Naive B cell (primary cell): ENCODE measurements at places on chromosomes 7 and 10.
A peak's percentile ranks its signal among the peaks of the same experiment; 100 is the strongest.

DNA sequence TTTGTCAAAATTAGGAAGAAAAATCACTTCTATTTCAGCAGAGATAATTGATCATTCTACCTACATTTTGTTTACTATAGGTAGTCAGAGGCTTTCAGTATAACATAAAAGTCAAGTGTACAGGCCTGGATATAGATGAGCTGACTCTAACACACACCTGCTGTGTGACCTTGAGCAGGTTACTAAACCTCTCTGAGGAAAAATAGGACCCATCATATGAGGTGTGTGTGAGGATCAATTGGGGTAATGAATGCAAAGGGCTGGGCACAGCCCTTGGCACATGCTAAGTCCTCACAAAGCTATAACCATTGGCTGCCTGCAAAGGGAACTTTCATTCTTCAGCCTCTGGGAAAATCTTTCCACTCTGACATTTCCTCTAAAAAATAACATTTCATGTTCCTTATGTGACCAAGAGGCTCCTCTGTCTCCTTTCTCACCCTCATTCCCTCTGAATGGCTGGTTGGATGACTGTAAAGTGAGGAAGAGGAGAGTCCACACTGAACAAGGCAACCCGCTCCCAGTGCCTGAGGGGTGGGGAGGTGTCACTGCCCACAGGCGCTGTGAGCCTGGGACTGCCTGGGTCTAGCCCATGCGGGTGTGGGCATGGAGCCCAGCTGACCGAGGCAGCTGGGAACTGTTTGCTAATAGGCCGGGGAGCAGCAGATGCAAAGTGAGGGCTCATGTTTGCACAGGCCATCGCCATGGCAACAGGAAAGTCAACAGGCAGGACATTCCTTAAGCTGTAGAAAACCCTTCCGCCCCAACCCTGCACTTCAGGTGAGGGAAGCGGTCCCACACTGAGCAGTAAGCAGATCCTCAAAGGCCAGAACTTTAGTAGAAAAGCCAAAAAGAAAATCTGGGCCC is 36.8 kb downstream of the MYOF start:
- DNase-seq: no peak

- no peak for DNase-seq
These were observed 252.5 kb downstream of the TNS3 start for GRCh38 chr7:47329320-47329926.

- DNase-seq: no peak
These were observed 266.6 kb upstream of the PHYHIPL start for GRCh38 chr10:58909881-58910280.

- DNase-seq: no peak
These were observed 260.9 kb upstream of the BMPER start for GRCh38 chr7:33644489-33644888.

DNA sequence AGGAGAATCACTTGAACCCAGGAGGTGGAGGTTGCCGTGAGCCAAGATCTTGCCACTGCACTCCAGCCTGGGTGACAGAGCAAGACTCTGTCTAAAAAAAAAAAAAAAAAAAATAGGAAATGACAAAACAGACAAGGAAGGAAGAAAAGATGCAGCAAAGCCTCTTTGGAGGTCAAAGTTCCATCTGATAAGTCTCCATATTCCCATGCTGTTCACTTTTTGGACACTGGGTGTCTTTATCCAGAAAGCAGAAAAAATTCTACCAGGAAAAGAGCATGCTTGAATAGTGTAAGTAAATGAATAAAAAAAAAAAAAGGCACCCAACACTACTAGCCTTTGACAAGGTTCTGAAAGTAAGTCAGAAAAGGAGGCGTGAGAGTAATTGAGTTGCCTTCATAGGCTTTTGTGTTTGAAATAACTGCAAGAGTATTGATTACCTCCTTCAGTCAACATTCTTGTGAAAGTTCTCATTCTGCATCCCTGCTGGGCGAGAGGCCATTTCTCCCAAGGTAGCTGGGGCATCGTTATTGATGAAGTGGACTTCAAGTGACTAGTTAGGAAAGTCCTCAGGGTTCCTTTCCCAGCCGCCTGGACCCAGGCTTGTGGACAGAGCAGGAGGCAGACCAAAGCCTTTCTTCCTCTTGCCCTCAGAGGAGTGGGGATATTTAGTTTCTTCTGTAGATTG is 133.3 kb upstream of the KIF5B start:
- DNase-seq: no peak

DNA sequence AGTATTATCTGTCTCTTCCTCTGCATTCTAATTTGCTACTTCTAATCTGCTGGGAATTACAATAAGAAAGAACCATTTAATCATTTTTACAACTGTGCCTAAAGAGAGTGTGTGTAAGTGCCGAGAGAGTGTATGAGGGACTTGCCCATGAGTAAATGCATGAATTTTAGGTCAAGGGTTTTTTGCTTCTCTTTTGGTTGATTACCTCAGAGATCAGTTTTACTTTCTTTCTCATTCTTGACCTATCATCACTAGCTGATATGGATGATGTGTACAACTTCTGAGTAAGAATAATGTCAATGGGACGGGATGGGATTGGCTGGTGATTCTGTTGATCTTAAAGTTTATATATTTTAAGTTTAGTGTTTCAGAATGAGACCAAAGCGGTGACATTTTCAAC is 47.8 kb downstream of the IKZF1 start:
- peak; percentile 29 for DNase-seq

DNA sequence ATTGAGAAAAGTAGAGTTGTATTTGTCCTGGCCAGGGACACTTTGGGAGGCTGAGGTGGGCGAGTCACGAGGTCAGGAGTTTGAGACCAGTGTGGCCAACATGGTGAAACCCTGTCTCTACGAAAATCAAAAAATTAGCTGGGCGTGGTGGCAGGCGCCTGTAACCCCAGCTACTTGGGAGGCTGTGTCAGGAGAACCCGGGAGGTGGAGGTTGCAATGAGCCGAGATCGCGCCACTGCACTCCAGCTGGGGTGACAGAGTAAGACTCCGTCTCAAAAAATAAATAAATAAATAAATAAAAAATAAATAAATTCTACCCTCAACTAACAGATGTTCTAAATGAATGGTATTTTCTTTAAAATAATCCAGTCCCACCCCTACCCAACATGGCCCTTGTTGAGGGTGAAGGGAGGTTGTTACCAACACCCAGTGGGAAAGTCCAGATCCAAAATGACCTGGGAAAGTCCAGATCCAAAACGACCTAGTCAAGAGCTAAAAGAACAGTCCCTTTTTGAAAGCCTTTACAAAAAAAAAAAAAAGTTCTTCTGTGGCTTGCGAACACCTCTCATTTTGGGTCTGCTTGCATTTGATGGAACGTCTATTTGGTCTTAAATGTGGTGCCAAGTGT is 16.0 kb downstream of the MXI1 start:
- no peak for DNase-seq

GRCh38 chr7:127678337-127678736 is 26.3 kb downstream of the SND1 start:
- no peak for DNase-seq

- DNase-seq: no peak
These were observed 341.5 kb downstream of the ELMO1 start for GRCh38 chr7:37107047-37107750.

GRCh38 chr7:55569269-55569663 is 3.0 kb downstream of the VOPP1 start:
- peak; percentile 28 for DNase-seq

DNA sequence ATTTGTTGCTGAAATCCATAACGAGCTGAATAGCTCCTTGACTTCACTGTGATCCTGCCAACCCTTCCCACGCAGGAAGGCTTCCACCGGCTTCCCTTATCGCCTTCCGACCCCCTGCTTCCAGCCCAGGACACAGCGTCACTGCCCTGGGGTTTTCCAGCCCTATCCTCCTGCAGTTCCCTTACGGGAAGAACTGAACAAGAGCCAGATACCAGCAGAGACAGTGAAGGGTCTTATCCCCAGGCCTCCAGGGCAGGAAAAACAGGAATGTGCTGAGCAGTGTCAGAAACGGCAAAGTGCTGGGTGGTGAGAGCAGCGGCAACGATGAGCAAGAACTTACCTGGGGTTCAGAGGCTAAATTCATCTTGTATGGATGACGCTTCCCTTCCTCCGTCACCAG is 22.4 kb downstream of the PDLIM1 start:
- DNase-seq: no peak

- no peak for DNase-seq
These were observed 164.2 kb downstream of the PCLO start for GRCh38 chr7:82998436-82998835.

DNA sequence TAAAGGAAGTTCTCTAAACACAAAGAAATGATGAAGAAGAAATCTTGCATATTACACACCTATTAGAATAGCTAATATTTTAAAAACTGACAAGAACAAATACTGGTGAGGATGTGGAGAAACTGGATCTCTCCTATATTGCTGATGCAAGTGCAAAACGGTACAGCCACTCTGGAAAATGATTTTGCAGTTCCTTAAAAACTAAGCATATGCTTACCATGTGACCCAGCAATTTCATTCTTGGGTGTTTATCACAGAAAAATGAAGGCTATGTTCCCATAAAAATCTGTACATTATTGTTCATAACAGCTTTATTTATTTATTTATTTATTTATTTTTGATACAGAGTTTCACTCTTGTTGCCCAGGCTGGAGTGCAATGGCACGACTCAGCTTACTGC is 14.9 kb upstream of the PLEKHA1 start:
- no peak for DNase-seq

GRCh38 chr7:134891262-134891695 is 95.0 kb upstream of the AGBL3 start:
- no peak for DNase-seq

DNA sequence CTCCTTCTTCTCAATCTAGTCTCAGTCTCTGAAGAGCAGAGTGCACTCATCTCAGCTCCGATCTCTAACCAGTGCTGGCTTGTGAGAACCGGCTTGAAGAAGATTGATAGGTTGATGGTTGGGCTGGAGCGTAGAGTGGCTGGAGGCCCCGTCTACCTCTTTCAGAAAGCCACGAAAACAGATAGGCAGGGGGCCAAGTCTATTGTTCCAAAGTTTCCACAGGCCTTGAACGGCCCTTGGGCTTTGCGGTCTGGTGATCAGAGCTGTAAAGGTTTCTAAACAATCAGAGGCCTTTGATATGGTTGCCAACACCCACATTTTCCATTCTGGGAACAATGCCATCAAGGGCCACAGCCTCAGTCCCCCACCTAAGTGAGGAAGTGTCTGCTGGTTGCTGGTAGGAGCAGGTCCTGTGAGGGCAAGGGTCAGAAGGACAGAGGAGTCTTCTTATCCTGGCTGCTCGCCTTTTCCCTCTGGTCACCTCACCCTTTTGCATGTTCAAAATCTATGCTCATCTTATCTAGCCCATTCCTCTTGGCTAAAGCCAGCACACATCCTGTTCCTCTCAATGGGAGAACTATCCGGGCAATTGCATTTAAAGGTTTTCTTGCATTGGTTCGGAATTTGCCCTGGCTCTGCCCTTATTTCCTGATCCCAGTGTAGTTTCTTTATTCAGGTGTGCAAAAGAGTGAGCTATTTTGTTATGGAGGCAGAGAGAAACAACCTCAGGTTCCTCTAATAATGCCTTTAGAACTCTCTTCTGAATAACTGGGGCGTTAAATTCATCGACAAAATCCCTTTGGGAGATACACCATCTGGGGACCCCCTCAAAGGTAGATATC is 70.3 kb upstream of the KMT2E start:
- DNase-seq: peak; percentile 62

DNA sequence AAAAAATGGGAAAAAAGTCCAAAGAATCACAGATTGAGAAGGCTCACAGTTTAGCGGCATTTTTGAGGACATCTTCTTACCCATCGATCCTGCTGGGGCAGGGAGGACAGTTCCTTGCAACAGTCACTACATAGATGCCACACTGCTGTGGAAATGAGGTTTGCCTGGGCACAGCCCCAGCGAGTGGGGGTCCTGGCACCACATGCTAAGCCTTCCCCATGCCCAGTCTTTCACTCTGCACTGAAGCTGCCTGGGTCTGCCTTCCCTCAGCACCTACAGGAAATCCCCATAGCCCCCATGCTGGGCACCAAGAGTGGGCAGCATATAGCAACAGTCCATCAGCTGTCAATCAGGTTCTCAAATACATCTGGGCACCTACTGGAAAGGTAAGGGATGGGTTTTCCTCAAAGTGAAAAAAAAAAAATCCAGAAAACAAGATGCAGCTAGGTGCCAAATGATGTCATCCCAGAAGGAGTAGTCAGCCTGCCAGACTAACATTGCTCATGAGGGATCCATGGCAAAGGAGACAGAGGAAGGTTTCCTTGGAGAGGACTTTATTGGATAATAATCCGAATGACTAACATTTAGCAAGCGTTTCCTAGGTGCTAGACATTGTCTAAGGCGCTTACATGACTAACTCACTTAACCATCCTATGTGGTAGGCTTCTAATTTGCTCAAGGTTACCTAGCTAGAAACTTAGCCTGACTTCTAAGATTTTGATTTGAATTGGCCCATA is 125.7 kb upstream of the CXCL12 start:
- no peak for DNase-seq

GRCh38 chr10:121096617-121097431 is 245.7 kb downstream of the WDR11 start:
- no peak for DNase-seq

DNA sequence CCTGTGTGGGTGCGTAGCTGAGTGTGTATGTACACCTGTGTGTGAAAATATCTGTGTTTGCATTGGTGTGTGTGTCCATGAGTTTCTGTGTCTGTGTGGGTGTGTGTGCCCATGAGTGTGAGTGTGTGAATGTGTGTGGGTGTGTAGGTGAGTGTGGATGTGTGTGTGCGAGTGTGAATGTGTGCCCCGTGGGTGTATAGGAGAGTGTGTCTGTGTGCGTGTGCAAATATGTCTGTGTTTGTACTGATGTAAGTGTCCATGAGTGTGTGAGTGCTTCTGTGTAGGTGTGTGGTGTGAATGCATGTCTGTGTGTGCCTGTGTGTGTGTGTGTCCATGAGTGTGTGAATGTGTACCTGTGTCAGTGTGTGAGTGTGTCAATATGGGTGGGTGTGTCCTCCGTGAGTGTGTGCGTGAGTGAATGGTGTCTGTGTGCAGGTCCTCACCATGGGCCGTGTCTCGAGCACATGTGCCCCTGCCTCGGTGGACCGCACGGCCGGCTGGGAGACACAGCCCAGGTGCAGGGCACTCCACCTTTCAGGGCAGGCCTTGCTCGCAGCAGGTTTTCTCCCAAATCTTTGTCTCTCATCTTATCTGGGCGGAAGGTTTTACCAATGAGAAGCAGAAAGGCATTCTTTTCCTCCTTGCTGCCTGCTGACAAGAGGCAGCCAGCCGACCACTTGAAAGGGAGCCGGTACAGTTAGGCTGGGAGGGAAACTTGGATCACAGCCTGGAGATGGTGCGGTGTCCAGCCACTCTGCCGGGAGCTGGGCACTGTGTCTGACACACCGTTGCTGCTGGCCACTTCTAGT is 107.1 kb upstream of the FAM20C start:
- DNase-seq: no peak

DNA sequence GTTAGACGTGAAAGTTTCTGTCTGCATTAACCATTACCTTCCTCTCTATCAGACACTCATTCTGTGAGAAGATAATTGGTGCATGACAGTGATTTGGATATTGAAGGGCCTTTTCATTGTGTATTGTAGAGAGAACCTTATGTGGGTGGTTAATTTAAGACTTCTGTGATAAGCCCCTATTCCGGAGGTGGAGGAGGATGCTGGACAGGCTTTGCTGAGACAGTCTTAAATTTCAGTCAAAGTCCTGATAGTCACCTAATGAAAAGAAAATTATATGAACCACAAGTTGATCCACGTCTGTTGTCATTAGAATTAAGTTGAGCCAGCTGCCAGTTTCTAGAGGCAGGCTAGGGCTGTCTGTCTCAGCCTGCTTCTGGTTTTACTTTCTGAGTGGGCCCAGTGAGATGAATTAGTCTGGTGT is 62.9 kb downstream of the CELF2 start:
- no peak for DNase-seq

GRCh38 chr7:78437118-78437517 is 638.5 kb downstream of the PHTF2 start:
- no peak for DNase-seq

- DNase-seq: no peak
These were observed 32.4 kb upstream of the CCDC7 start for GRCh38 chr10:32413513-32413912.
